Stromal cell of bone marrow (primary cell): ENCODE measurements at places on chromosomes 3 and 15.

DNA sequence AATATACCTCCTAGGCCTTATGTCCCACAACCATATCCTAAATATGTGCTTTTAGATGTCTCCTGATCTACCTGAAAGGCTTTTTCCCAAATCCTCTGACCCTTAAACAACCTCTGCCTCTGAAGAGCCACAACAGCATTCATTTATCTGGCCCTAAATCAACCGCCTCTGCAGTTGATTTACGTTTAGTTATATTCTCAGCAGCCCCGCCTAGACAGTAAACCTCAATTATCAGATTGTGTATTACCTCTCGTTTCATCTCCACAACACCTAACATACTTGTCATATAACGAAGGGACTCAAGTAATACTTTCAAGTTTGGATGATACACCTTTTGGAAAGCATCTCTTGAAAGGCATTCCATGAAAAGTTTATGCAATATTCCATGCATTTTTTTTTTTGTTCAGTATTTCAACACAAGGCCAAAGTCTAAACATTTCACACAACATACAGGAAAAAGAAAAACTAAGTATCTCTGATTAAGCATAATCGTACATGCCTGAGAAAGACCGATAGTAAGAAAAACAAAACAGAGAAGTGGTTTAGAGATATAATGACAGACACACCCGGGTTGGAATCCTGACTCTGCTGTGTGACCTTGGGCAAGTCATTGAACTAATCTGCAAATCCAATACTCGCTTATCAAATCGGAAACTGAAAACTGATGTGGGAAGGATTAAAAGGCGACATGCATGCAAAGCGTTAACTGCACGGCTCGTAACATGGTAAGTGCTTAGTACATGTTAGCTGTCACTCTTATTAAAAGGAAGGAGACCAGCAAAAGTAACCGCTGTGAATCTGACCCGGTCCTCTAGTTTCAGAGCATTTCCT is 778 bp downstream of the CRBN start:
- DNase-seq: no peak

- no peak for DNase-seq
These were observed 63.7 kb downstream of the KLF15 start for GRCh38 chr3:126293370-126294082.

- DNase-seq: no peak
These were observed 103.8 kb downstream of the GAP43 start for GRCh38 chr3:115727135-115727534.

GRCh38 chr15:60840703-60841411 is 361.9 kb upstream of the ICE2 start:
- no peak for DNase-seq
